CD4-positive, alpha-beta T cell treated with Interferon alpha-2 for 1 hour (primary cell): ENCODE measurements at places on chromosomes 13 and 19.

- DNase-seq, result peak; percentile 7
These were observed 11.6 kb upstream of the GTF2F2 start for GRCh38 chr13:45108716-45109101.

DNA sequence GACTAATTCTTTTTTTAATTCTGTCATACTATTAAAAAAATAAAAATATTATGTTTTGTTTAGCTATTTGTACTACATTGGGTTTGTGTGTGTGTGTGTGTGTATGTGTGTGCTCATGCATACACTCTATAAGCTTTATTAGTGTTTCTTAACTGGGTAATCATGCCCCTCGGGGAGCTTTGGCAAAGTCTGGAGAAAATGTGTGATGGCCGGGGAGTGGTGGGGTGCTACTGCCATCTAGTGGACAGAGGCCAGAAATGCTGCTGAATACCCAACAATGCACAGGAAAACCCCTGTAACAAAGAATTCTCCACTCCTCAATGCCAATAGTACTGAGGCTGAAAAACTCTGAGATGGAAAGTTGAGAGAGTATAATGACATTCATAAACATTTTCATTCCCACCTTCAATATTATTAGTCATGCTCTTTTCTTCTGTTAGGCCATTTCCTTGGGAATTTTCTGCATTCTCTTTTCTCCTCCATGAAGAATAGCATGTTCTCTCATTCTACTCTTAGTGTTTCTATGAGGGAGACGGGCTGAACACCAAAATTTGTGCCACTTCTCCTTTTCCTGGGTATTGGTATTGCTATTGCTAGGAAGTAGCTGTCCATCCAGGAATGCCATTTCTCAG lies 157.3 kb downstream of the DNAJC3 start:
- peak; percentile 55 for DNase-seq

- DNase-seq, result no peak
These were observed 31.0 kb upstream of the KATNAL1 start for GRCh38 chr13:30338331-30338851.

GRCh38 chr13:110232756-110233155 lies 74.2 kb downstream of the COL4A1 start:
- DNase-seq, result no peak

- no peak for DNase-seq
These were observed 8.2 kb upstream of the PCDH9 start for GRCh38 chr13:67238277-67238859.

GRCh38 chr13:113148940-113149503 lies 9.4 kb upstream of the PROZ start:
- no peak for DNase-seq

DNA sequence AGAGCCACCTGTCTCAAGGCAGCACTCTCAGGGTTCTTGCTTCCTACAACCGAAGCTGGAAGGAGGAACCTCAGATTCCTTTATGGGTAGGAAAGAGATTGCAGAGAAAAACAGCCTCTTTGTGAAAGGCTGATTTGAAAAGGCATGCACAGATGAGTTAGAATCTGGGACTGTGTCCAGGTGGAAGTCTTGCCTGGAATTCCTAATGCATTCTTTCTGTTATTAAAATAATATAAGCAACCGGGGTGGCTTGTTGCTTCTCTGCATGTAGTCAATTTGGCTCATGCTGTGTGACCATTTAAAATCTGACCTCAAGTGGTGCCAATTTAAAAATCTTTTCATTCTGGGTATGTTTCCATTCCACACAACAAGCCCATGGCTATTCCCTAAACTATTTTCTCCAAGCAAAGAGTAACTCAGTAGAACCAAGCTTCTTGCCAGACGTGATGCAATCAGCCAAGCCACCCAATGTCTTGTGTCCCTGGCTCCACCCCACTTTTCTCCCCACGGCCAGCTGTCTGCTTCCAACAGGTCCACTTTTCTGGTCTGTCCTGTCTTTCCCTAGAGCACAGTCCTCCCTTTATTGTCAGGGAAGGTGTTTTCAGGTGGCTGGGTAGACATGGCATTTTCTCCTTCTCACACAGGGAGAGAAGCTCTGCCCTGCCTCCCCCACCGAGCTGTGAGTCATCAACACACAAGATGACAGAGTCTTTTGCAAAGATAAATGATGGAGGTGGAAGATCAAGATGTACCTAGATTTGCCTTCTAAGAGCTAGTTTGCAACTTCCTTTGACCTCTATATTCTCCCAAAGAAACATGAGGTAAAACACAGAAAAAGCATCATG lies 394.3 kb downstream of the FOXO1 start:
- DNase-seq, result no peak

DNA sequence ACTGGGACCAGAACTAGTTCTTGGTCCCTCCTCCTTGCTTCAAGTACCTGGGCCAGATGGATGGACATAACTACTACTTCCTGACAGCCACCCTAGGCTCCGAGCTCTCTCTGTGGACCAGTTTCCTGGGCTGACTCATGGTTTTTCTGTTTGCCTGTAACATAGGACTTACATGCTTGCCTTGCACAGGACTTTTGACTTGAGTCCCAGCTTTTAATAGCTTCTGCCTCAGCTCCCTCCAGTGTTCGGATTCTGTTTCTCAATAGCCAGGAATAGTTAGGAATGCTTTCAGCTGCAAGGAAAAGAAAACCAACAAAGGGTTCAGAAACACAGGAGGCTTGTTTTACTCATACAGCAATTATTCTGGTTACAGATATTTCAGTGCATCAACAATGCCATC lies 405.9 kb downstream of the ZNF536 start:
- no peak for DNase-seq

GRCh38 chr19:19113040-19113626 lies 25.1 kb downstream of the TMEM161A start:
- no peak for DNase-seq

- peak; percentile 35 for DNase-seq
These were observed at the start of gene SYT5 for GRCh38 chr19:55179606-55180484. TSS of gene SYT5 (minus strand) at chr19:55180289. CDS start at chr19:55179041, 1,248 bp downstream.

- DNase-seq, result no peak
These were observed 955.5 kb upstream of the PCDH9 start for GRCh38 chr13:68185444-68186141.

DNA sequence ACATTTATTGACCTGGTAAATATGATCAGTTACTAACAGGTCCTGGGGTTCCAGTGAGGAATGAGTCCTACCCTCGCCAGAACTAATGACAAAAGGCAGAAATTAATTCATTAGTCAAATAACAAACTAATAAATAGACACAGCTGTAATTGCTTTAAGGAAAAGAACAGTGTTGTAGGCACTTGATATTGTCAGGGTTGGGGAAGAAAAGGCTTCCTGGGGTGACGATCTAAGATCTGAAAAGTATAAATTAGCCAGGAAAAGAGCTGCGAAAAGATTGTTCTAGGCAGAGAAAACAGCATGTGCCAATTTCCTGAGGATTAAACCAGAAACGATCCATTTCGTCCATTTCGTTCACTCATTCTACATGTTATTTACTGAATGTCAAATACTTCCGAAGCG lies 670 bp upstream of the CHAF1A start:
- no peak for DNase-seq

DNA sequence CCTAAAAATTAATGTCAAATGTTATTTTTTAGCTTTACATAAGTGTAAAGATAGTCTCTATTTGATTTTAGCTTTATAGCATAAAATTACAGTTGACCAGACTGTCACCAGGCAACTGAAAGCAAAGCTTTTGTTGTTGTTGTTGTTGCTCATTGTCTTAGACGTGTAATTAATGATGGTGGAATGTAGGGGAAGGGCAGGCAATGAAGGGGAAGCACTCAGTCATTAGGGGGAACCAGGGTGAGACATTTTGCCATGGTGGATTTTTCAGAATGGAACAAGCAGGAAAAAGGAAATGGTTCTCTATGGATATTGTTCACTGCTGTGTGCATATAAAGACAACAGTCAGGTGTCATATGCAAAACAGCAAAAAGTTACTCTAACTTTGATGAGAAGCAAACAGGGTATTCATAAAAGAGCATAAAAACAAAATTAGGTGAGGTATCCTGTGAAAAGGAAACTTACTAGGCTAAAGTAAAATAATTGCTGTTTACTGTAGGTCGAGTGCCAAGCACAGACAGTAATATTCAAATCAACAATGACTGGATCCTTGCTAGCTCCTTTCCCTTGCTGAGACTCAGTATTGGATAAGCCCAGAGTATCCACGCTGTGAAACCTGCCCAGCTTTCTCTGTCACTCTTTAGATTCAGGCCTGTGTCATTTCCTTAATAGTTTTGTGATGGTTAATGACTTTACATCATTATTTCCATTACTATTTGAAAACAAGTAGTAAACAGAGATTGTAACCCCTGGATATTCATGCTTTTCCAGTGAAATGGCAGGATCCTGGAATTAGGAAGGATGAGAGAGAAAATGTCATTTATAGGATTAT lies 110.5 kb downstream of the LRCH1 start:
- no peak for DNase-seq

GRCh38 chr13:50761406-50761805 lies 82.1 kb downstream of the DLEU7 start:
- no peak for DNase-seq

DNA sequence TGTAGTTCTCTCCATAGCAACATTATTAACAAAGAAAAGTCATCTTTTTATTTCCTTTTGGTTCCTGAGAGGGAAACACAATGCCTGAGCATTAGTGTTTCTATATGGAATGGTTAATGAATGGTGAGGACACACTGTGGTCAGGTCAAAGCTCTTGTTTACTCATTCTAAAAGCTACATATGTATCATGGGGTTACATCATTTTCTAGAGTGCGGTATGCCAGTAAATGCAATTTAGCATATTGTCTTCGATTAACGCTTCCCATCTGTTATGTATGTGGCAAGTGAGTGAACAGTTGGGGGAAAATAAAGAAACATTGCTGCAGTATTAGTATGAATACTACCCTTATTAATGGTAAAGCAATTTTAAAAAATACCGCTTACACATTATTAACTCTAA lies 1152.2 kb upstream of the SPRY2 start:
- no peak for DNase-seq

DNA sequence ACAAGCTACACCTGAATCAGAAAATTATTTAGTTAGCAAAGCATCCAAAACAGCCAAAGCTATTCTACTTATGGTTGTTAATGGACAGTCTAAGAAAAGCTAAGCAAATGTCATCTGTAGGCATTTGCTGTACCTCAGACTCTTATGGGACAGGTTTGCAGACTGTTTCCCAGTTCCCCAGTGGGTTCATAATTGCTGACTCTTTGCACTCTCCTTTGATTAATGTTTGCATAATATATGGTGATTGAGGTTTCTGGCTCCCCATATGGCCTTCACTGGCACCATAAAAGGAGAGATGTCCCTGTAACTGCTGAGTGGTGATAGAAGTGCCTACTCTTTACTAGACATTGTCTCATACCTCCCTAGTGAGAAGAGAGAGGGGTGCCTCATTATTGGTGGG lies 142.1 kb downstream of the GPC6 start:
- no peak for DNase-seq

- DNase-seq, result no peak
These were observed 79.1 kb upstream of the SPATA13 start for GRCh38 chr13:24081387-24081786.

DNA sequence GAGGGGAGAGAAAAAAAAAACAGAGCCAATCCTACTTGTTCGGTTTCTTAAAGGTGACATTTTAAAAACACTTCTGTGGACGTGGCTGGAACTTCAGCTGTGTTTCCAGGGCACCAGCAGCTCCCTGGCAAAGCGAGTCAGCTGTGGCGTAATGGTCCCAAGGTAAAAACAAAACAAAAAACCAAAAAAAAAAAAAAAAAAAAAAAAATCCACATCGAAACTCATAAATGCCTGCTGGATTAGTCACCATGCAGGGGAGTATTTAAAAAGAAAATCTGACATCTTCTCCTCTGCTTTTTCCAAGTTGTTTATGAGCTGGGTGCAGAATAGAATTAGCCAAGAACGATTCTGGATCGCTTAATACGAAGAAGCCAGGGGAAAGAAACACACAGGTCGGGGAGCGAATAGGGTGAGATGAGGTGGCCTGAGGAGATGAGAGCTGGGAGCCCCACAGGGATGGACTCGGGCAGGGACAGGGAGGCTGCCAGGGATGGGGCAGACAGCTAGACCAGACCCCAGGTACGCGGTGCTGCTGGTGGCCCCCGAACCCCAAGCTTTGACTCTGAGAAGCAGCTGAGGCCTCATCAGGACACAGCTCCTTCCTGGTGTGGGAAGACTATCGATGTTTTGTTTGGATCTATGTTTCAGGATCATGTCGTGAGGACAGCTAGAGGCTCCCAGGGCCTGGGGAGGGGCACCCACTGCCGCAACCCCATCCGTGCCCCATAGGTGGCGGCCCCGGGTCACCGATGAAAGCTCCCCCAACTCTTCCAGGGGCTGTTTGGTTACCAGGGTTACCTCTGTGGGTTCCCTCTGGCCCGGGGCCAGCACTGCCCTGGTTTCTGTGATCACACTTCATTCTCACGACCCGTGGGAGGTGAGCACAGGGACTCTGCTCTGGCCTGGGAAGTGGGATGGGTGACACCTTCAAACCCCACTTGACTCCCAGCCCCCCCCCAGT lies 3.1 kb upstream of the CTXN1 start:
- DNase-seq, result peak; percentile 77

GRCh38 chr13:100533588-100534041 lies 55.0 kb downstream of the GGACT start:
- DNase-seq, result no peak

GRCh38 chr19:11322269-11323024 lies 17.0 kb downstream of the RAB3D start:
- DNase-seq, result peak; percentile 22

- peak; percentile 73 for DNase-seq
These were observed 15.2 kb downstream of the UPF1 start for GRCh38 chr19:18846862-18847548.

DNA sequence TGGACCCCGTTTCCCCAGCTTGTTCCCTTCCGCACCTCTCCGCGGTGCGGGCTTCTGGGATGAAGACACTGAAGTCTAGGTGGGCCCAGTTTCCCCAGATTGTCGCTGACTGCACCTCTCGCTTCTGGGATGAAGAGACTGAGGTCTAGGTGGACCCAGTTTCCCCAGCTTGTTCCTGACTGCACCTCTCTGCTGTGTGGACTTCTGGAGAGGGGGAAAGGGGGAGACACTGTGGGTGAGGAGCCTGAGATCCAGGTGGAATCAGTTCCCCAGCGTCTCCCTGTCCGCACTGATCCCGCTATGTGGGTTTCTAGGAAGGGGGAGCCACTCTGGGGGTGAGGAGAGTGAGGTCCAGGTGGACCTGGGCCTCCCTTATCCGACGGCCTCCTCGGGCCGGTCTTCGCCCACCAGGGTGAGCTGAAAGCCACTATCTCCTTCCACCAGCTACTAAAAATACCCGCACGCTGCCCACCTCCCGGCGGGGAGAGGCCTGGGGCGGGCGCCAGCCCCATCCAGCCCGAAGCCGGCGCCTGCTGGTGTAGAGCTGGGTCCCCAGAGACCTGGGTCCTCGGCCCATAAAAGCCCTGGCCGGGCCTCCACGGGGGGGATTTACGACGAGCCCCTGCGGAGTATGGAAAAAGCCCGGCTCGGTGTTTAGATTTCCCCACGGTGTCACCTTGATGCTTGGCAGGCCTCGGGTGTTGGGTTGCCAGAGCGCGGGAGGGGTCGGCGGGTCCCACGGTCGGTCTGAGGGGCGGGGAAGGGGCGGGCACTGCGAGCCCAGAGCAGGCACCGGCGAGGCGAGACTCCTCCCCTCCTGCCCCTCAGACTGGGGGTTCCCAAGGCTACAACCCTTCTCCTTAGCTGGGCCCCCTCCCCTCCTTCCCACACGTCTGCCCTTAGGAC lies 10.6 kb downstream of the FUT6 start:
- DNase-seq, result no peak
